ENCODE measurements at places on chromosomes 12 and 14.

GRCh38 chr12:41836416-41836815 lies 308.3 kb downstream of the GXYLT1 start:
- no peak for DNase-seq

- DNase-seq, result no peak
These were observed 239.2 kb upstream of the RMST start for GRCh38 chr12:97223419-97223818.

DNA sequence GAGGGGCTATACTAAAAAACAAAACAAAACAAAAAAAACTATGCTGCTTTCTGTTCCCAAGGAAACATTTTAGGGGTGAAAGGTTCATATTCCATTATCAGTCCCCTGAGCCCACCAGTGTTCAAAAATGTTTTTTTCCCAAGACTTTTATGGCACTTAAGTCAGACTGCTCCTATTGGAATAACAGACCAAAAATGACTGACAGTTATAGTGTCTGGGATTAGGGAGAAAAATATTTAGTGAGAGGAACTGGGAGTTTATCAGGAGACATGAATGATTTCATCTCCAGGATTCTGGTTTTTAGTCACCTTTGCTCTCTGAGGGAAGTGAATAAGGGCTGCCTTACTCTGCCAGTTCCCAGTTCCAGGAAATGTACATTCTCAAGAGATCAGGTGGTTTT lies 68.0 kb downstream of the PDE3A start:
- DNase-seq, result no peak

GRCh38 chr14:32559590-32559989 lies 230.5 kb downstream of the AKAP6 start:
- no peak for DNase-seq

- no peak for DNase-seq
These were observed 159.5 kb downstream of the KIF26A start for GRCh38 chr14:104297721-104298401.

- DNase-seq, result no peak
These were observed 100.8 kb downstream of the GRIN2B start for GRCh38 chr12:13880613-13881012.

DNA sequence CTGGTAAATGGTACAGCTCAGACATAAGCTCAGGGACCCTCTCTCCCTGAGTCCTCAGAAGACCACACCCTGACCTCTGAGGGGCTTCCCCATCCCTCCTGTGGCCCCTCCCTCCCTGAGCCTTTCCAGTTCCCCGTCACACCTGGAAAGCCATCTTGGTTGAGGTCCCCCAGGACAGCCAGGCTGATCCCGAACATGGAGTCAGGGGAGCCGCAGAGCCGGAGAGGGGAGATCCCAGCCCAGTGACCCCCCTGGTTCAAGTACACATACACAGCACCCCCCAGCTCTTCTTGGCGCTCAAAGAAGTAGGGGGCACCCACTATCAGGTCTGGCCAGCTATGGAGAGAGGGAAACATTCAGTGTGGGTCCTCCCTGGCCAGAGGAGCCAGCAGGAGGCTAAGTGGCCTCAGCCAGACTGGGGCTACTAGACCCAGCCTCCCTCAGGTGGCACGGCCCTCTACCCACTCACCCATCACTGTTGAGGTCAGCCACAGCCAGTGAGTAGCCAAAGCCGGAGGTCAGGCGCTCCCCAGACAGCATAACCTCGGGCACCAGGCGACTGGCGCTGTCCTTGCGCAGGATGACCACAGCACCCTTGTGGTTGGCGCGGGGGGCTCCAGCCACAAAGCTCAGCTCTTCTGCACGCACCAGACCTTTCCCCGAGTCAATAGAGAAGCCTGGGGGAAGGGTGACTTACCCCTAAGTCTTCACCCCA lies 9.3 kb downstream of the ITGA7 start:
- DNase-seq, result no peak
